ENCODE measurements at places on chromosomes 11 and 22.
A peak's percentile ranks its signal among the peaks of the same experiment; 100 is the strongest.

DNA sequence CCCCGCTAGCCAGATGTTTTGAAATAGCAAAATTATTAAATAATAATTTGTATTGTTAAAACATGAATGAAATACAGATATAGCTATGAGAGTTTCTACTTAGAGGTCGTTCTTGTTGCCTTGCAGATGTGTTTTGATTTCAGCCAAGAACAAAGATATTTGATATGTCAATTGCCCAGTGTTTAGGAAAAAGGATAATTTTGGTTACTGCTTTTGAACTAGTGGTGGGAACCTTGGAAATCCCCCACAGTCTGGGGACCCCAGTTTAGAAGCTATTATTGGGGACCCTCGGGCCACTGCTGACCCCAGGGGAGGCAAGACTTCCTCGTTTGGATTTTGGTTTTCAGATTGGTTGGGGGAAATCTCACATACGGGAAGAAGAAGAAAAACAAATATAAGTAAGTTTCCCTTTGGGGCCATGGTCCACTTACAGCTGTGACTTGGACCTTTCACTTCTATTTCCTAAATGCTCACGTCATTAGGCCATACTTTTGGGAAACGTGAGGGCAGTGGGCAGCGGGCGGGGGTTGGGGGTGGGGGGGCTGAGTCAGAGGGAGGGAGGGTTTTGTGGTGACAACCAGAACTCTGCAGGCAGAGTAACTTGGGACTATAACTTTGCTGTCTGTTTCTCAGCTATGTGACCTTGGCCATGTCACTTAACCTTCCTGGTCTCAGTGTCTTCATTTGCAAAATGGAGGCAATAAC lies 37.0 kb downstream of the LDLRAD3 start:
- peak; percentile 67 for DNase-seq

GRCh38 chr22:47111626-47112581 lies 349.5 kb downstream of the TBC1D22A start:
- no peak for DNase-seq

- no peak for DNase-seq
Measured at GRCh38 chr11:114259551-114259983, 36.6 kb upstream of the NNMT start.

DNA sequence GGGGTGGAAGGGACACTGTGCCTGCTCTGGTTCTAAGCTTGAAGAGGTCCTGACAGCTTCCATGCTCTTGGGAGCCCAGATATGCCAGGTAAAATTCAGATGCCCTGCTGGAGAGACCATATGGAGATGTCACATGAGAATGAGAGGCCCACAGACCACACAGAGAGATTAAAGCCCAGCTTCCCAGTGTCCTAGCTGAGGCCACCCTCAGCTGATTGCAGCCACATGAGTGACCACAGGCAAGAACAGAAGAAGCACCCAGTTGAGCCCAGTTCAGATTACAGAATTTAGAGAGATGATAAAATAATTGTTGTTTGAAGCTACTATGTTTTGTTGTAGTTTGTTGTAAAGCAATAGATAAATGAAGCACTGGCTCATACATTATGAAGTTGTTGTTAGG lies 14.4 kb upstream of the PVALB start:
- DNase-seq, result peak; percentile 27

DNA sequence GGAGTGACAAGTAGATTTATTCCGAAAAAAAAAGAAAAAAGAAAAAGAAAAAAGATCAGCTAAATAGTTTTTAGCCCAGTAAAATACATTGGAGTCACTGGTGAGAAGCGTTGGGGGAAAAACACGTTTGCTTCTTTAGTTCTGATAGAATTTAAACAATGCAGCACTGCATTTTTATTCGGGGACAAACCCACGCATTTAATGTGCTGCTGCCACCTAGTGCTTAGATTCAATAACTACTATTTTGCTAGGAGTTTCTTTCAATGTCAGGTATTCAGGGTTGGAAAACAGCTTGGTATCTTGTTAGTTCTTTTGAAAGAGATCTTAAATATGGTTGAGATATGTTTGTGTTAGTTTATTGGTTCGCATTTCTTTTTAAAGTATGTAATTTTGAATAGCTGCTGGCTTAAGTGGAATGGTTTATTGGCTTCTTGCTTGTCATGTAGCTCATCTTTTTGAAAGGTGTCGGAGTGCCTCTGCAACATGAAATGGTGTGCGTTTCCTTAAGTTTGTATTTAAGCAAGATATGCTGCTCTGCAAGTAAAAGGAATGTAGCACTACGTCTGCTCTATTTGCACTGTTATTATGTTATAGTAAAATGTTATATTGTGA lies 41.9 kb downstream of the SVIP start:
- DNase-seq, result peak; percentile 61

DNA sequence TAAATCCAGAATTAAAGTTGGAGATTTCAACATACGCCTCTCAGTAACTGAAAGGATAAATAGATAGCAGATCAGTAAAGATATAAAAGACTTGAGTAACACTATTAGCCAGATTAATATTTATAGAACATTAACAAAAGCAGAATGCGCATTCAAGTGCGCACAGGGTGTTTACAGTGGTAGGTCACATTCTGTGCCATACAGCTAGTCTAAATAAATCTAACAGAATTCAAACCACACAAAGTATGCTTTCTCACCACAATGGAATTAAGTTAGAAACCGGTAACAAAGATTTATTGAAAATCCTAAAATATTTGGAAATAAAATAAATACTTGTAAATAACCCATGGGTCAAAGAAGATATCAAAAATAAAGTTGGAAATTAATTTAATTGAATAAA lies 341.0 kb downstream of the DYNC2H1 start:
- DNase-seq, result no peak

DNA sequence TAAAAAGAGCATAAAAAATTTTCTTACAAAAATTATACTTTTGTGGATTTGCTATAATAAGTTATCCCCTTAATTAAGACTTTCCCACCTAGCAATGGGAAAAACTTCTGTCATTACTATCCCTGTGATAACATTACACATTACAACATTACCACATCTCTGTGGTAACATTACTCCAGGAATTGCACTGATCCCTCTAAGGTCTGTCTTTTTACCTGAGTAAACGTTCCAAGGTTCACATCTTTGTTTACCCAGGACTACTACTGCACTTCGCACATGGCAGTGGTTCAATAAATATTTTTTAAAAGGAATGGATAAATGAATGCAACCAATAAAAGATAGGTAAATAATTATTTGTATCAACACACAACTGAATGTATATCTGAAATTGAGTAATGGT lies 92.4 kb upstream of the NOX4 start:
- no peak for DNase-seq

DNA sequence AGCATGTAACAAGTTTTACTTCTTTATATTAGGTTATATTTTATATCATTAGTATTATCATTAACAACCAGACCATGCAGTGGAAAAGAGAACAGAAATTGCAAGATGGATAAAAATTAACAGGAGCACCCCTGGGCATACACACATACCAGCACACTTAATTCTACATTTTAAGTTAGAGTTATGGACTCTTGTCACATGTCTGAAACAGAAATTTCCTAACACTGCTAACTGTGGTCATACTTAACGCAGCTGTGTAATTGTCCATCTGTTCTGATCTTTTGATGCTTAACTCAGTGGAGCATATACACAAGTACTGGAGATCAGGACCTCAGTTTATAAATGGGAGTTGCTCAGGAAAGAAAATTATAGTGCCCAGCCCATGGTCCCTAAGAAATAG lies 358 bp downstream of the OR52H1 start:
- no peak for DNase-seq

DNA sequence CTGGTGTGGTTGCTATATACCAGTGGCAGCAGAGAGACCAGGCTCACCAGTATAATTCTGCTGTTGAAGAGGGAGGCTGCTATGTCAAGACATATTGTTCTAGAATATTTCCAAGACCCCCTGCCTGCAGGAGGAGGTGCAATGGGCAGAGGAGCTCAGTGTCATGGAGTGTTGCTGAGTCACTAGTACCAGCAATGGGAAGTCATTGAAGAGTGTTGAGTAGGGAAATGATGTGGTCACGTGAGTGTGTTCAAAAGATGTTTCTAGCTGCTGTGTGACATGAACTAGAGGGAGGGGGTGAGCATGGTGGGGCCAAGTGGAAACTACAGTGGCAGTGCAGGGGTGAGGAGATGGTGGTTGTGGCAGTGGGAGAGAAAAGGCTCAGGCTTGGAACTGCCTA lies 76.3 kb upstream of the BIRC3 start:
- DNase-seq, result no peak

- no peak for DNase-seq
Measured at GRCh38 chr22:37558815-37559214, 1.5 kb upstream of the CDC42EP1 start.

- DNase-seq, result no peak
Measured at GRCh38 chr11:92332986-92333385, 108.4 kb downstream of the FAT3 start.

GRCh38 chr11:74226907-74227306 lies 55.8 kb downstream of the PPME1 start:
- no peak for DNase-seq

GRCh38 chr11:74506823-74507222 lies 13.3 kb upstream of the LIPT2 start:
- DNase-seq, result no peak

GRCh38 chr22:44002997-44003396 lies 21.1 kb upstream of the PARVB start:
- no peak for DNase-seq

- DNase-seq, result no peak
Measured at GRCh38 chr11:90178751-90179150, 44.1 kb downstream of the CHORDC1 start.

DNA sequence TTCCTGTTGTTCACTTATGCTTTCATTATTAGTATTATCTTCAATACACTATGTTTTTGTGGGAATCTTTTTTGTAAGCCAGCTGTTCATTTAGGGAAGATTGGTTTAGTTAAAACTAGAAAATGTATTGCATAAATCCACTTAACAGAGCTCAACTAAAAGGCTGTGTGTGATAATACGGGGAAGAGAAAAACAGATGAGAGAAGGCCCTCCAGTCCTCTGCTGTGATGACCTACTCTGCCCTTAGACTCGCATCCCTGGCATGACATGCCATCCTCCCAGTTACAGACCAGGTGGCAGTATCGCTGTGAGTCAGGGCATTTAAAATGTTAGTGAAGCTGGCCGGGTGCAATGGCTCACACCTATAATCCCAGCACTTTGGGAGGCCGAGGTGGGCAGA lies 173.4 kb upstream of the TTC12 start:
- no peak for DNase-seq

DNA sequence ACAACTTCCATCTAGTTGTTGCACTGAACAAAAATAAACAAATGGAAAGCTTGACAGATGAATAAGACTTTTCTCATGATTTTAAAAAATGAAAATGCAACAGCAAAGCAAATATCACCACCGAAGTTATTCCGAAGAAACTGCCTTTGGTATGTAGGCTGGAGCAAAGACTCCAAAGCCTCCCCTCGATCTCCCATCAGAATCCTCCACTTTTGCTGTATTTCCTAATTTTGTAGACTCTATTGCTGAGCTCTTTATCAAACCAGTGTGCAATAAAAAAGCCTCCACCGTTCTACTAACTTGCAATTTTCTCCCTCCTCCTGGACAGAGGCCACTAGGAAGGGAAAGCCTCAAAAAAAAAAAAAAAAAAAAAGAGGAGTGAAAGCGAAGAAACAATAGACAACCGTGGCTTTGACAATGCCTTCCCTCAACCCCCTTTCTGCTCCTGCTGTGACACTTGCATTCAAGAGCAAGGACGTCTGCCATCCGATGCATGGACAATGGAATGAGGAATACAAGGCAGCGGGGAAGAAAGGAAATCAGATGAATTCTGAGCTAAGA lies 190.9 kb upstream of the BLID start:
- DNase-seq, result no peak

DNA sequence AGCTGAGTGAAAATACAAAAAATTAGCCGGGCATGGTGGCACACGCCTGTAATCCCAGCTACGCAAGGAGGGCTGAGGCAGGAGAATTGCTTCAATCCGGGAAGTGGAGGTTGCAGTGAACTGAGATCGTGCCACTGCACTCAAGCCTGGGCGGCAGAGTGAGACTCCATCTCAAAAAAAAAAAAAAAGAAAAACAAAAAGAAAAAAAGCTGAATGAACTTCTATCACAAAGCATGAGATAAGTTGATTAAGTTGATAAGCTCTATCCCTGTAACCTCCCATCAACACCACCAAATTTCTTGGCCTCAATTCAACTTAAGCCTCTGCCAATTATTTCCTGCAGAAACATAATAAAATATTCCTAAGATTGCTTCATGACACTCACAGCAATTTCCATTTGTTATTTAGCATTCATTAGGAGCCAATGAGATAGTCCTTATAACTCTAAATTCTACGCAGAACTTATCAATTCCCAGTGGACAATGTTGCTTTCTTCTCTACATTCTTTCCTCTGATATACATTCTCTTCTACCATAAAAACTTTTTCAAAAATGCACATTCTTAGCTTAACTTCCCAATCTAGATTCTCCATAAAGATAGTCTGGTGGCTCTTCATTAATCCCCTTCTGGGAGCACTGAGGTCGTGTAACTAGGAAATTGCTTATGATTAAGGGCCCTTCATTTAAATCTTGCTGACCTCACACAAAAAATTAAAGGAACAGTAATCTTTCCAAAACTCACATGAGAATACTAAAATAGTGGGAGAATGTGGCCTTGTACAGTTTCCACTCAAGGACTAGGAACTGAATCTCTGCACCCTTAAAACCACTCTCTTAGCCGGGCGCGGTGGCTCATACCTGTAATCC lies 2.9 kb downstream of the AMBRA1 start:
- no peak for DNase-seq

GRCh38 chr11:56764976-56765375 lies 16.5 kb upstream of the OR9G4 start:
- DNase-seq, result no peak

GRCh38 chr11:129375751-129376657 lies at the start of gene BARX2:
TSS of gene BARX2 (plus strand) at chr11:129375848. CDS start at chr11:129376036, 188 bp downstream.
- DNase-seq, result peak; percentile 9

GRCh38 chr11:44627165-44627789 lies 61.8 kb downstream of the CD82 start:
- DNase-seq, result no peak

- DNase-seq, result peak; percentile 60
Measured at GRCh38 chr11:77173494-77173893, 45.4 kb downstream of the MYO7A start.

- DNase-seq, result no peak
Measured at GRCh38 chr11:86152006-86152862, 83.3 kb upstream of the PICALM start.

- DNase-seq, result no peak
Measured at GRCh38 chr11:111707039-111707690, 59.0 kb downstream of the PPP2R1B start.

DNA sequence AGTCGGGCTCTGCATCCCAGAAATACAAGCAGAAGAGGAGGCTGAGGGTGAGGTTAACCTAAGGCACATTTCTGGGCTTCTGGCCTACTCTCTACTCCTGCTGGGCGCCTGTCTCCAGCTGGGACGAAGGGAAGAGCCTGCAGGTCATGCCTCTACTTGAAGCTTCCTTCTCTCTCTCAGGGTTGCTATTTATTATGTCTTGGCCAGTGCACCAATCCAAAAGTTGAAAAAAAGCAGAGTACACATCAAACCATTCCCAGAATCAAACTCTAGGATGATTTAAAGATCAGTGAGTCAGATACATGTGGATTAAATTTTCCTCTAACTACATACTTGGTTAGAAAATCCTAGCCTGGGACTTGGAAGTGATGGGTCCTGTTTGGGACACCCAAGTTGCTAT lies 60.2 kb upstream of the CDON start:
- DNase-seq, result no peak

Measured in suppressor macrophage (primary cell).